Skin of body (tissue), 3 donors: ENCODE measurements at places on chromosomes 5 and 9. TPM values are rescaled to one million over a fixed set of nuclear protein-coding genes. Genes with fewer than 3 reads are reported as not detected.

- DNase-seq, result peak; percentile 49
These were observed 9.7 kb downstream of the PTGER4 start for GRCh38 chr5:40689438-40689837.

SHC3 gene
- total RNA-seq, result 0.79 TPM

CCNO gene
- total RNA-seq, result 0.20 TPM

DOLPP1 gene
- 6.2 TPM for total RNA-seq

DNA sequence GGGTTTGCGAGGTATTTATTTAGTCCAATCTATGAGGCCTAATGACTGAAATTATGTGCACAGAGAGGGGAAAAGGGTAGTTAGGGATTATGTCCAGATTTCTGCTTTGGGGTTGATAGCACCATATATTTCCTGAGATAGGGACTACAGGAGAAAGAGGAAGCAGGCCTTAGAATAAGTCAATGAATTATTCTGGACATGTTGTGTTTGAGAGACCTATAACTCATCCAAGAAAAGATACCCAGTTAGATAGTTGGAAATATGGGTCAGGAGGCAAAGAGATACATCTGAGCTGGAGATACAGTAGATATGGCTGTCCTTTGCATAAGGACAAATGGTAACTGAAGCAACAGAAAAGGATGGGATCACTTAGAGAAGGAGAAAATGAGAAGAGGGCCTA lies 53.1 kb downstream of the NR3C1 start:
- no peak for DNase-seq

ZDHHC11 gene
- total RNA-seq, result 4.1 TPM

DNA sequence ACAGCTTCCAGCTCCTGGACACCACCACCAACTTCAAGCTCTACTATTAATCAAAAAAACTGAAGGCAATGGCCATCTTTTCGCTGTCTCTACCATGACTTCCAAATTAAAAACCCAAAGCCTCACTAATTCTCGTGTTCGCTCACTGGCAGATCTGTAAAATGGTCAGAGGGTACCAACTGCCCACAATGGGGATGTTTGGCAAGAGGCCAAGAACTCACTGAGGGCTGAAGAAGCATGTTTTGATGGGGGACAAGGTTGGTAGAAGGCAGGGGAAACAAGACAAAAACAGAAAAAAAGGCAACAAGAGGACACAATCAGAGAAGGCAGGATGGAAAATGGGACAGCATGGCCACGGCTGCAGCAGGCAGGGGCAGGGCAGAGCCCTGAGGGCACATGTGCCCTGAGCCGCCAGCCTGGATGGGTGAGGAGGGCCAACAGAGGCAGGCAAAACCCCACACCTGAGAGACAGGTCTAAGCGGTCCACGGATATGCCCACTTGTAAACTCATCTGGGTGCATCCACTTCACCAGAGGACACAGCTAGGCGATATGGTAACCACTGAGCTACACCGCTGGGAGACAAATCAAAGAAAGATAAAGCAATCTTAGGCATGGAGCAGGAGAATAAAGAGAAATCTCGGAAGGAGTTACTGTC lies 50.3 kb downstream of the PFDN1 start:
- DNase-seq, result no peak

SLC4A9 gene
- not detected for total RNA-seq

- no peak for DNase-seq
These were observed 152.9 kb upstream of the PHYKPL start for GRCh38 chr5:178385496-178385890.

TIMD4 gene
- 1.4 TPM for total RNA-seq

DNA sequence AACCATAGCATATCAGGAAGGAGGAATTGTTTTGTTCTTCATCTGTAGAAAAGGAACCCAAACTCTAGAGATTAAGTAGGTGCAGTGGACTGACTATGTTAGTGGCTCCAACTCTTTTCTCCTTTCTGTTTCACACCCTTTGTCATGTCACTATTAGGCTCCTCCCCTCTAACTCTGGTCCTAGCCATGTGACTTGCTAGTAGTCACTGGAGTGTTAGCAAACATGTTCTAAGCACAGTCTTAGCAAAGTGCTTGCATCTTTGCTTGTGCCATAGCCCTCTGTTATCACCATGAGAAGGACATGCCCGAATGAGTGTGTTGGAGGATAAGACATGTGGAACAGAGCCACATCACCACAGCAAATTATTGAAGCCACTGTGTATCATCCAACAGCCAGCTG lies 55.4 kb upstream of the PPP3R2 start:
- DNase-seq, result no peak

KCNV2 gene
- not detected for total RNA-seq

- no peak for DNase-seq
These were observed 176.1 kb downstream of the GADD45G start for GRCh38 chr9:89780959-89781358.

- no peak for DNase-seq
These were observed 101.5 kb downstream of the GCNT1 start for GRCh38 chr9:76560481-76560922.

- DNase-seq, result no peak
These were observed 656 bp downstream of the CEP78 start for GRCh38 chr9:78236551-78236910.

DNA sequence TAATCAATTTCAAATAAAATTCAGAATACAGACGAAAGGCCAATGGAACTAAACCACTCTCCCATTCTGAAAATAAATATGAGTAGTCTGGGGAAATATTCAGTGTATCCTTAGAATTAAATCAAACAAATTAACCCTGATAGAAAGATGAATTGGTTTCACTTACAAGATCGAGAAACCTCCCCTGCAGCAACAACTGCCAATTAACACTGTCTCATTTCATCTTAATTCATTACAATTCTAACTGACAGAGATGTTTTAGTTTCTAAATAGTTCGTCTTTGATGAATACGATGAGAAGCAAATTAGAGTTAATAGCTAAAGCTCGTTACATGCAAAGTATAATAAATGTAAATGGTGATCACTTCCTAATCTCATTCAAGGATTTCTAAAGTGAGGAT lies 247.1 kb downstream of the EDIL3 start:
- DNase-seq, result no peak

GRCh38 chr9:85061969-85062368 lies 392.4 kb downstream of the NTRK2 start:
- no peak for DNase-seq

GRCh38 chr9:29514862-29515261 lies 1941.6 kb upstream of the C9orf72 start:
- no peak for DNase-seq

GRCh38 chr5:50763351-50763750 lies 96.9 kb downstream of the PARP8 start:
- no peak for DNase-seq

DNA sequence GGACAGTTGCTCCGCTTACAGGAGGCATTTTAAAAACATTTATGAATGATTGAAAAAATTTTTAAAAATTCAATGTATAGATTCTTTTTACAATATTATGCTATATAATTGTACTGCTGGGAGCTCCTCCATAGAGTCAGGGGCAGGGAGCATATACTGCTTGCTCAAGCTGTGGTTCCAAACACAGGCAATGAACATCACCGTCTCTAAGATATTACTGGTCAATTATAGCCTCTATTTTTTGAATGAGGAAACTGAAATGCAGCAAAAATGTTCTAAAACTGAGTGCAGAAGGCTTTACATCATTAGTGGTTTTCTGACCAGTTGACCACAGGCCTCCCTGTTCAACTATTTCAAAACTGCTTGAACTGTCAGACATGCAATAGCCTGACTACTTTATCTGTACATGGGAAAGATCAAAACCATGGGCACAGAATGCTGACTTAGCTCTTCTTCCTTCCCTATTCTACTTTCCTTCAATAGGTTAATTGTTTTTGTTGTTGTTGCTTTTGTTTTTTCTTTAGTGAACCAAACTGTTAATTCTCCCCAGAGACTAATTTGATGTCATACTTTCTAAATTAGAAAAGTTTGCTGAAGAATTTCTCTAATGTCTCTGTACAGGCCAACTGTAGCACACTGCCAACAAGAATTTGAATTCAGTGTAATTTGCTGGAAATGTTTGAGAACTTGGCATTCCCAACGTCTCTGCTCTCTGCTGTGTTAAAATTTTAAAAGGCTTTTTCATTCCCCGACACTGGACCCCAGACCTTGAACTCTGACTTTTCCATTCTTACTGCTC lies 107.6 kb upstream of the MPDZ start:
- peak; percentile 89 for DNase-seq

IRX1 gene
- total RNA-seq, result 14.4 TPM

DNA sequence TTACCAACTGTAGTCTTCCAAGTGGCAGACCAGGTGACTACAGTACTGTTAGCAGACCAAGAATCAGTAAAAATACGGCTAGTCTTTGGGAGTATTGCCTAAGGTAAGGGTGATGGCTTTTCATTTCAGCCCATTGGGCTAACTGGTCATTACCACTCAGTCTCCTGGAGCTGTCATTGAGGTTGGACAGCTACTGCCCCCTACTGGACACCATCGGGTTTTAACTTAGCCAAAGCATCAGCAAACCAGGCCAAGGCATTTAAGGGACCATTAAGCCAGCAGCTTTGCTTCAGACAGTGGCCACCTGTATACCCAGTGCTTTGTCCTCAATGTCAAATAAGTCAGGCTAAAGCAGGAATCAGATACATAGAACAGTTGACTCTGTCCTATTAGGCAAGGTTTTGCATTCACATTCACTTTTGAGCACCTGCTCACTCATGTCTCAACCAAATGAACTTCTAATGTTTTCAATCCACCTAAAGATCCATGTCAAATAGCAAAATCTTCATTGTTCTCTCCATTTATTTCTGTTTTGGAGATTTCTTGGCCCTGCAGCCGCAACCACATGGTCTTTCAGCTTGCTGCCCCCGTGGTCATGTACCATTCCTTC lies 117.2 kb downstream of the INVS start:
- no peak for DNase-seq

APBB3 gene
- 14.8 TPM for total RNA-seq

MYOZ3 gene
- total RNA-seq, result 3.1 TPM

- DNase-seq, result peak; percentile 25
These were observed 647.8 kb downstream of the TAF11L14 start for GRCh38 chr5:18281947-18282581.

DNA sequence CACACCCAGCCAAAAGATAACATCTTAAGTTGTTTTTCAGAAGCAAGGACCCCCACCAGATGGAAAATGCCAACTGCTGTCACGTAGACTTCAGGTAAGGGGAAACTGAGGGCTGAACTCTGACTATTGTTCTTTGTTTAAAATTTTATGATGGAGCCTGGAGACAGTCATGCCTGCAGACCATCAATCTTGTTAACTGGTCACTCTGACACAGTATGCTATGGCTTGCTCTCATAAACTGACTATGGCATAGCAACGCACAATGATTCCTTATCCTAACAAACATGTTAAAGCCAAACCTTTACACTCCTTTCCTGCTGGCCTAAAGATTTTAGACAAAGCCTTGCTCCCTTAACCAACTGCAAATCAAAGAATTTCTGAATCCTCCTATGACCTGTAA lies 43.6 kb upstream of the GOLM1 start:
- DNase-seq, result no peak

GRCh38 chr9:127518091-127518856 lies 67.0 kb downstream of the LRSAM1 start:
- DNase-seq, result no peak

DNA sequence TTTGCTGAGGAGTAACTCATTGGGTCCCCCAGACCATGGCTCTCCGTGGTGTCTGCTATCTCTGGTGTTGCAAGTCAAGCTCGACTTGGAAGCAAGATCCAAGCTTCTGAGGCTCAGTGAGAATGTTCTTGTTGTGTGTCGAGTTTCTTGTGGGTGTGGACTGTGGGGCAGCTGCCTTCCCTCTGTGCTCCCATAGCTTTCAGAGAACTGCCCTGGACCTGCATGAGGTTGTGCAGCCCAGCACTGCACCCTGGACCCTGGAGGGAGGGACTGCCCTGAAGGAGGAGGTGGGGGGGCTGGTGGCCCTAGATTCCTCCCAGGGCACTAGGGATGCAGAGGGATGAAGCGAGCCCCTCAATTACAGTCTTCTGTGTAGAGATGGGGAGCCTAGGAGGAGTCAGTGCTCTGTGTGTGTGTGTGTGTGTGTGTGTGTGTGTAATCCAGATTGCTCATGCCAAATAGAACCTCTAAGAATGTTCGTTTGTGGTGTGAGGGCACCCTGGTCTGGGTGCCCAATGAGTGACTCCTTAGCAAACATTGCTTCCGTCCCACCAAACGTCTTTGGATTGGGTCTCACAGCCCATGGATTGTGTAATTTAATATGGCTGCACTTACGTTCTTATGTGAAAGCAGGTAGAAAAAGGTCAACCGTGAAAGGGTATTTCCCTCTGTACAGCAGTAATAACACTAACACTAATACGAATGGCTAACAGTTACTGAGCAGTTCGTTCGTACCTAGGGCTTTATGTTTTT lies 143.3 kb upstream of the LMX1B start:
- DNase-seq, result no peak

- no peak for DNase-seq
These were observed 183.4 kb downstream of the GOLPH3 start for GRCh38 chr5:31990701-31991110.
